ENCODE measurements at places on chromosomes 11 and 22.
A peak's percentile ranks its signal among the peaks of the same experiment; 100 is the strongest.

DNA sequence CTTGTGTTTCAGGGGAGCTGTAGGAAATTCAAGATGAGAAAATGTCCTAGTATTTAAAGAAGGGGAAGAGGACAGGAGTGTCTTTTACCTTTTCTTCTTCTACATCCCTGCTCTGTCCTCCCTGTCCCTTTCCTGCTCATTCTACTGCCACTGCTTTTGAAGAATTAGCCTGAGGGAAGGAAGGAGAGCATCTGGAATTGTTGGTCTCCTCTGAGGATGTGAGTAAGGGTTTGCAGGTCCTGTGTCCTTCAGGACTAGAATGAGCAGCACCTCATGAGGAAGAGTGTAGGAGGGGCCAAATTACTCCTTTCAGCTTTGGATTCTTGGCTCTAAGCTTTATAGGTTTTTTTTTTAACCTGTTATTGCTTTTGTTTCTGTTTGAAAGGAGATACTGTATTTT is 24.2 kb downstream of the SNU13 start:
- no peak for DNase-seq

GRCh38 chr11:27514558-27514957 is 8.0 kb upstream of the LIN7C start:
- DNase-seq = no peak

GRCh38 chr11:117654281-117655255 is 142.4 kb downstream of the DSCAML1 start:
- no peak for DNase-seq

DNA sequence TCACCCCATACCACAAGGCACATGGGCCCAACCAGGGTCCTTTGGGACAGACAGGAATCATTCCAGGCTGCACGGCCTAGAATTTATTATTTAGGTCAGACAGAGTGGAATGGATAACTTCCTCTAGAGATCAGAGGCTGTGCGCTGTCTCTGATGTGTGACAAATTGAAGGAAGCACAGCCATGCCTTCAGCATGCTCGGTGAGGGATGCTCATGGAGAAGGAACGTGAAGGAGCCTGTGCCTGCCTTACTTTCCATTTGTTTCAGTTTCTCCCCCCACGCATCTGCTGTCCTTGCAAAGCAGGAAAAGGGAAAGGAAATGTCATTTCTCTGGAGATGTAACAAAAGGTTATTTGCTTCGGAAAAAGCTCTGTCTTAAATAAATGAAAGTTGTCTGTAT is 644.1 kb downstream of the OPCML start:
- no peak for DNase-seq

- no peak for DNase-seq
These were observed 18.4 kb upstream of the FTH1 start for GRCh38 chr11:61985869-61986268.

DNA sequence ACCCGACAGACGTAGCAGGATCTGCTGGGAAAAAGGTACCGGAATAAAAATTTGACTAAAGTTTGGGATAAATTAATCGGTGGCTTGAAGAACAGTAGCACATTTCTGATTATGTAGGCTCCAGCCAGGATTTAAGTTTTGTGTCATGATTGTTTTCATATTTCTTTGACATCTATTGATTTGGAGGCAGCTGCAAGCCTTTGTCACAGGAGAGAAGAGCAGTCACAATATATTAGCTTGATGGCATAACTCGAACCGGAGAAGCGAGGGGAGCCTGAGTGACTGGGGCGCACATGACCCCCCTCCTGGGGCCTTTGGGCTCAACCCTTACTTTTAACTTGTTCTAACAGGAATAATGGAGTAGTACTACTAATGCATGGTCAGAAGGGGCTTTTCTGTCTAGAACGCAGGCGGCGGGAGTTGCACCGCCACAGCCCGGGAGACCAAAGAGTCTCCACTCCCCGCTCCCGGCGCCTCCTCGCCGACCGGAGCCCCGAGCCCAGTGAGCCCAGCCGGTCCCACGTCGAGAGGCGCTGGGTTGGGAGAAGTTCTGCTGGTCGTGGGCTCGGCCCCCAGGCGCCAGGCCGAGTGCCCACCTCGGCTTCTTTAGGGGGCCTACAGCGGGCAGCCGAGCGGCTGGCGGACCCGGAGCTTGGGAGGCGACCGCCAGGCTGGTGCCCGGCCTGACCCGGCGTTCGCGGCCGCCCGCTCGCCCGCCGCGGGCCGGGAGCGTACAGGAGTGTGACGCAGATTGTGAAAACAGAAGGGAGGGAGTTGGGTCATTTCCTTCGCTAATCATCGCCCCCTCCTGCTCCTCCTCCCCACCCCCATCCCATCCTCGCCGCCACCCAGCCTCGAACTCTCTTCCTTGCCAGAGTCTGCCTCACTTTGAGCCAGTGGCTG is 15.7 kb upstream of the PAX6 start:
- DNase-seq = peak; percentile 20

GRCh38 chr22:47388331-47388730 is 625.9 kb downstream of the TBC1D22A start:
- DNase-seq = no peak

GRCh38 chr22:19097518-19097917 is 24.7 kb downstream of the DGCR2 start:
- no peak for DNase-seq

- no peak for DNase-seq
These were observed 131.9 kb upstream of the MTMR2 start for GRCh38 chr11:96055706-96056387.

DNA sequence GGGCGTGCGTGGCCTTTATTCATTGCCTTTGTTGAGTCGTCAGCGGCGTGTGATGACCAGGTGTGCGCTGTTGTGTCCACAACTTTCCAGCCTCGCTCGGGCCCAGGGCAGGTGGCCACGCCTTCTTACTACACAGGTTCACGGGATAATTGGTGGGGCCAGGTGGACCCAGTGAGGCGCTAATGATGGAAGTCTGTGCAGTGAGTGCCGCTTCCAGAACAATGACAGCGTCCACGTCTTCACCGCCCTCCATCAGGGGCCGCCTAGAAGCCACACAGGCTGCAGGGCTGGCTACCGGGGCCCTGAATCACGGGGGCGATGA is 1197.3 kb downstream of the BRD1 start:
- DNase-seq = no peak

GRCh38 chr11:16026849-16027248 is 329.5 kb downstream of the SOX6 start:
- DNase-seq = no peak

Data from GM10248 (cell line).